NAMALWA (cell line): ENCODE measurements at places on chromosomes 5 and 9.
A peak's percentile ranks its signal among the peaks of the same experiment; 100 is the strongest.

GRCh38 chr5:15587916-15588315, 87.9 kb downstream of the FBXL7 start:
- no peak for DNase-seq

DNA sequence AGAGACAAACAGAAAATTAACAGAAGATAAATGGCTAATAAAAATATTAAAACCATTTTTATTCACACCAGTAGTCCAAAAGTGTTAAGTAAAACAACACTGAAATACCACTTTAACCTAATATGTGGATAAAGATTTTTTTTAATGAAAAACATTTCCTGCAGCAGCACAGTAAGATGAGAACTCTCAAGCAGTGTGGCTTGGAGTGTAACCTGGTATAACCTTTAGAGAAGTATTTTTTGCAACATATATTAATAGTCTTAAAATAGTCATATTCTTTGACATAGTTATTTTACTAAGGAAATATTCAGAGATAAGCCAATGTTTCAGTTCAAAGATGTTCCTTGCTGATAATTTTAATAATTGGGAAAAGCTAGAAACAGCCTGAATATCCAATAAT, 644.4 kb downstream of the PDE4D start:
- no peak for DNase-seq

DNA sequence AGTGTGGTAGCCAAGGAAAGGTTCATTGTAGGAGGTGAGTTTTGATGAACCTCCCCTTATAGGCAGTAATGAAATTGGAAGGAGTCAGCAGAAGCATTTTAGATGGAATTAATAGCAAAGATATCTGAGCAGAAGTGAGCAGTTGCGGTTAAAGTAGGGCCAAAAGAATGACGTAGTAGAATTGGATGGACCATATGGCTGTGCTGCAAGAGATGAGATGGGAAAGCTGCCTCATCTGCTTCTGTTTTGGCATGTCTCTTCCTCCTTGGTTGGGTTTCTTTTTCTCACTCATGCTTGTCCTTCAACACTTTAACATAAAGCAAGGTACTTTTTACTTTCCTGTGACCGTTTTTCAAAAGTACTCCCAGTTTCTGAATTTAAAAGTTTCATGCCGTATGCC, 55.8 kb downstream of the AQP7 start:
- DNase-seq = no peak

GRCh38 chr5:41968153-41968723, 43.2 kb downstream of the FBXO4 start:
- no peak for DNase-seq

- DNase-seq = no peak
Observed at GRCh38 chr9:124384210-124384609, 31.0 kb downstream of the PSMB7 start.

DNA sequence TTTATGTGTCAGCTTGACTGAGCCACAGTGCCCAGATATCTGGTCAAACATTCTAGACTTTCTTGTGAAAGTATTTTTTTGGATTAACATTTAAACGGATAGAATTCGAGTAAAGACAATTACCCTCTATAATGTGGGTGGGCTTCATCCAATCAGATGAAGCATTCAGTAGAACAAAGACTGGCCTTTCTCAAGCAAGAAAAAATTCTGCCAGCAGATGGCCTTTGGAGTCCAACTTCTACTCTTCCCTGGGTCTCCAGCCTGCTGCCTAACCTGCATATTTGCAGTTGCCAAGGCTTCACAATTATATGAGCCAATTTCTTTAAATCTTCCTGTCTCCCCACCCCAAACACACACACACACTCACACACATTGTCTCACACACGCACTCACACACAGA, 86.4 kb downstream of the MED10 start:
- peak; percentile 65 for DNase-seq

GRCh38 chr5:122352331-122352730, 40.3 kb downstream of the SNCAIP start:
- DNase-seq = no peak

DNA sequence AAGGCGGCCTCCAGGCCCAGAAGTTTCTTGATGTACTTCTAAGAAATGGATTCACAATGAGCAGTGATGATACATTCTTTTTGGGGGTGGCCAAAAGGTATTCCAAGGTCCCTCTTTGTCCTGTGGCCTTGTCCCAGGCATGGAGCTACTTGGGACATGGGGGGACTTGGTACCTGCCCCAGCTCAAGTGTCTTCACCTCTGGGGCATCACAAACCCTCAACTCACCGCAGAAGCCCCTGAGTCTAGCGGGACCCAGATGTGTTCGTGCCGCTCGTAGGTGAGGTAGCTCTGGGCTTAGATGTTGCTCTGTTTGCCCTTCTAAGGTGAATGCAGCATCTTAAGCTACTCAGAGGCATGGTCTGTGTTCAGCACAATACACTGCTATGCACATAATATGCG, 338.0 kb upstream of the IRX4 start:
- DNase-seq = no peak

GRCh38 chr9:117546894-117547678, 132.2 kb upstream of the ASTN2 start:
- DNase-seq = no peak

- no peak for DNase-seq
Observed at GRCh38 chr5:134059758-134060495, 54.6 kb upstream of the TCF7 start.

GRCh38 chr9:95087659-95088242, 229.8 kb downstream of the FANCC start:
- peak; percentile 52 for DNase-seq

DNA sequence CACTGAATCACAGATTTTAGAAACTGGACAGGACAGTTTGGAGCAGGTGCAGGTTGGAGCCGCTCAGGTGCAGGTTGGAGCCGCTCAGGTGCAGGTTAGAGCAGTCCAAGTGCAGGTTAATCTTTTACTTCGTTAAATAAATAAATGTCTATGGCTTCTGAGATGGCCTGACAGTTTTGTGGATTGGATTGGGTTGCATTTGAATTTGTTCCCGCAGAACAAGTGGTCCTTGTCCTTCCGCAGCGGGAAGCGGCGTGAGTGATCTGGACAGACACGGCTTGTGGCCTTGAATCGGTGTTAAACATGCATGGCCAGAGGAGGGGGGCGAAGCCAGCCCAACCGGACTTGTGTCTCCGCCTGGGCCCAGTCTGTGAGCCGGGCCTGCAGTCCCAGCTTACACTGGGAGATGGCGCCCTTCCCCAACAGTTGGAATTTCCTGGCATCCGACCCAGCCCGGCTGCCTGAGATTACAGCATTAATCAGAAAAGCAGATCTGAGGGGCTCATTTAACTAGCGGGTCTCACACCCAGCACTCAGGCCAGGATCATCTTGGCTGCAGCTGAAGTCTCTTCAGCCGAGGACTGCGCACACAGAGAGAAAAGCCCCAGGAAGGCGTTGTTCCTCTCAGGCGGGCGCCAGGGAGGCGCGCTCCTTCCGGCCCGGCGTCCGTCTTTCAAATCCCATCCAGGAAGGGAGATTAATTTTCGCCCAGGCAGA, 1.5 kb upstream of the OLFM1 start:
- peak; percentile 64 for DNase-seq

GRCh38 chr9:98806394-98807035, 955 bp upstream of the GALNT12 start:
- peak; percentile 41 for DNase-seq

DNA sequence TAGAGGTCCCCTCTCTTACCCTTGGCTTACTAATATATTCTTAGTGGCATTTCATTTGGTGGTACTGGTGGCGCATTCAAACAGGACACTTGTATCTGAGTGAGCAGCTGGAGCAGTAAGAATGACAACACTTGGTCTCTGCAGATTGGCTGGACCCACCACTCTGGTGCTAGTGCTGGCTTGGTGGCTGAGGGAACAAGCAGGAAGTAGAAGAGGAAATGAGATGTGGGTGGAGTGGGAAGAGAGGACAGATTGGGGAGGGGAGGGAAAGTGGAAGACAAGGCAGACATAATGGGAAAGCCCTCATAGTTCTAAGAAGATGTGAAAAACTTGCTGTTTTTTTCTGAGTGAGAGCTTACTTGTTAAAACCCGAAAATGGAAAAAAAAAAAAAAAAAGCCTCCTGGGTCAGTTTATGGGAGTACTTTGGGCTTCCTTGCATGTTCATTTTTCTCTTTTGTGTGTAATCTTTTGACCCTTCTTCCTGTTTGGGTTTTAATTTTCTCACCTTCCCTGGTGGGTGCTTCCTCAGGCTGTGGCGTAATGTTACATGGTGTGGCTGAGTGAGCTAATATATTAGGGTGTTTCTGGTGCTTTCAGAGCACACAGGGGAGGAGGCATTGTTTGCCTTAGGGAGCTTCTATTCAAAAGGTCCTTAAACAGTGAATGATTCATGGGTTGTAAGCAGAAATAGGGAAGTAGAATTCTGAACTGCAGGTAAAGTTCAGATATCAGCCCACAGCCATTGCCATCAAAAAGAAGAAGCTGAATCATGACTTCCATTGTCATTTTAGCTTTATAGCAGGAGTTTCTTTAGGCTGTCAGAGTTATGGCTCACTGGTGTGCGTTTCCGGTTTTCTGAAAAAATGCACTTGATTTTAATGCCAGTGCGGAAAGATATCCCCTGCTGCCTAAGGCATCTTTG, 52.3 kb downstream of the TLE4 start:
- peak; percentile 42 for DNase-seq

DNA sequence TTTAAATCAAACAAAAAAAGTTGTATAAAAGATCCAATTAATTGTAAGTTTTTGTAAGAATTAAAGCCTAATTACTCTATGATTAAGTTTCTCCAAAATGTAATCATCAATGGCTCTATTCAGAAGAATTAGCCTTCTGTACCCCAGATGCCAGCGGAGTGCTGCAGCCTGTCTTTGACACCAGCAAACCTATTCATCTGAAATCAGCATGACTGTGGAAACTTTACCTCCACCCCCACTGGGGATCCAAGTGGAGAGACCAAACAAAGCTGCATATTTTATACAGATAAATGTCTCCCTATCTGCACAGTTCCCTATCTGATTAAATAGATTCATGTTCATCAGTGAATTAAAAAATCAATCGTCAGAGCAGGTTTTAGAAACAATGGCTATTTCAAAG, 426.8 kb downstream of the KIAA0825 start:
- DNase-seq = no peak

DNA sequence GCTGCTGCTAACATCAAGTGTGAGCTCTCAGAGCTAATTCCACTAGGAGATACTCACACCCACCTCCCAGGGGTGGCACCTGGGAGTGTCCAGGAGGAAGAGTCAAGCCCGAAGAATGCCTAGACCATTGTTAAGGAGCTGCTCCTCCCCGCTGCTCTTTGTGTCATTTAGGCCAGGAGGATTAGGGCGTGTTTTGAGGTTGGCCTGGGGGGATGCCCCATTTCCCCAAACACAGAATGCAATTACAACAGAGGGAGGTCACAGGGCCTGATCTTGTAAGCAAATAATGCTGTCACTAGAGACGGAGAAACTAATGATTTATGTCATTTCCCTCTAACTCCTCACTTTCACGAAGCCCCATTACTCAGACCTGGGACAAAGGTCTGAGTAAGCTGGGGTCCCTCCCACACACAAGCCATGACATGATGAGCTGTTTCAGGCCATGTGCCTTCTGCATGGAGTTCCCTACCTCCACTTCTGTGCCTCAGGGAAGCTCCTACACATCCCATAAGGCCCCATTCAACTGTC, 312.5 kb downstream of the ACTL7B start:
- no peak for DNase-seq

DNA sequence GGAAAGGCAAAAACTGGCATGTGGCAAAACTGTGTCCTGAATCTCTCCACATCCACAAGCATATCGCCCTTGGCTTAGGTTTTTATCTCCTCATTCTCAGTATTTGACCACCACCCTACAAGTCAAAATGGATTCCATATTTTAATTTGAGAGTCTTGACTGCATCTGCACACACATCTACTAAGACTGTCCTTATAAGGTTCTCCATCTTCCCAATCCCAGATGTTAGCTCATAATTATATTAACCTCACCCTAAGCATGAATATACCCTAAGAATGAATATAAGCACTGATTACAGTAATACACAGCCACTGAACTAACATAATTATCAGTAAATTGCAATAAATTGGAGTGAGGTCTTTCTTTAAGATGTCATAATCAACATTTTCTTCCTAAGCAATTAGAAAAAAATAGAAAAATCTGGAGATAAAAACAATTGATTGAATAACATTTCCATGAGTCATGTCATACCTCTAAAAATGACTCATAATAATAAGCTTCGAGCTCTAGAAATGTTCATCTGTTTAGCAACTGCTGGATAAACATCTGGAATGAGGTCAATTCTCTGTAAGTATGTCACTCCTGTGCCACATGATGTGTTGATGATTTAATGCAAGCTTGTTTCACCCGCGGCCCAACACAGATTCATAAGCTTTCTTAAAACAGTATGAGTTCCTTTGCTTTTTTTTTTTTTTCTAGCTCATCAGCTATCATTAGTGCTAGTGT, 39.9 kb upstream of the PAM start:
- no peak for DNase-seq

DNA sequence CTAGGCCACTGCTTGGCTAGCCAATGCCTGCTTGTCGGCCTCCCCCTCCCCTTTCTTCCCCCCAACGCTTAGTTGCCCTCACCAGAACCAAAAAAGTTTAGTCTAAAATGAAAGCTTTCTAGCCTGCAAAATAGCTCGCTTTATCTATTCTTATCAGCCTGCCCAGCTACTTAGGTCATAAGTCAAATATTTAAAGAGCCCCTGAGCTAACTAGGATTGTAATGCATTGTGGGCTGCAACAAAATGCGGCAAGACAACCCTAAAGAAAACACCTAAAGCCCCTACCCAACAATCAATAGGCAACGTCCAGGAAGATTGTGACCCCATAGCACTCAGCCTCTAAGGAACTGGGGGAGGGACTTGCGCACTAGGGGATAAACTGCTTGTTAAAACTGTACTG, 38.6 kb upstream of the PCSK5 start:
- no peak for DNase-seq

DNA sequence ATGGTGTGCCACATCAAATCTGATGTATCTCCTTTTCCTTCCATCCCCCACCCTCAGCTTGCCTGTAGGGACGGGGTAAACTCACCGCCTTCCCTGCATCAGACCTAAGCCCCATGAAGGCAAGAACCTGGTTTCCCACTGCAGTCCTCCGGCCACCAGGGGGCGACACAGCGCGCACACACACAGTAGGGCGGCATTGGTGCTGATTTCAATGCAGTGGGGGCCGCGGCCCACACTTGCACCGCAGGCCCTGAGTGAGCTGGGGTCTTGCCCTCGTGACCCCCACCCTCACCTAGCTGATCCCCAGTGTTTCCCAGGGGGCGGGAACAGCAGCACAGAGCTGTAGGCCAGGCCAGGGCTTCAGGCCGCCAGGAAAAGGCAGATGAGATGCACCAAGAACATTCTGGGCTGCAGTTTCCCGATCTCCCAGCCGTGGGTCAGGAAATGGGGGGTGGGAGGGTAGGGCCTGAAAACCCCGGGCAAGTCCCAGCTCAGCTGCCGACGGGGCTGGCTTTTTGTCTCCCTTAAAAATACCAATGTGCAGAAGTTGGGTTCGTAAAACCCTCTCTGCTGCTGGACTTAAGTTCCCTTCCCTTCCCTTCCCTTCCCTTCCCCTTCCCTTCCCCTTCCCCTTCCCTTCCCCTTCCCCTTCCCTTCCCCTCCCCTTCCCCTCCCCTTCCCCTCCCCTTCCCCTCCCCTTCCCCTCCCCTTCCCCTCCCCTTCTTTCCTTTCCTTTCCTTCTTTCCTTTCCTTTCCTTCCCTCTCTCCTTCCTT, 19.5 kb downstream of the FAM163B start:
- peak; percentile 52 for DNase-seq

GRCh38 chr9:109745335-109746283, 34.4 kb upstream of the PALM2AKAP2 start:
- no peak for DNase-seq

GRCh38 chr9:120902569-120903535, 23.7 kb downstream of the TRAF1 start:
- peak; percentile 44 for DNase-seq
